SW480 (cell line): ENCODE measurements at places on chromosomes 3 and 15.

DNA sequence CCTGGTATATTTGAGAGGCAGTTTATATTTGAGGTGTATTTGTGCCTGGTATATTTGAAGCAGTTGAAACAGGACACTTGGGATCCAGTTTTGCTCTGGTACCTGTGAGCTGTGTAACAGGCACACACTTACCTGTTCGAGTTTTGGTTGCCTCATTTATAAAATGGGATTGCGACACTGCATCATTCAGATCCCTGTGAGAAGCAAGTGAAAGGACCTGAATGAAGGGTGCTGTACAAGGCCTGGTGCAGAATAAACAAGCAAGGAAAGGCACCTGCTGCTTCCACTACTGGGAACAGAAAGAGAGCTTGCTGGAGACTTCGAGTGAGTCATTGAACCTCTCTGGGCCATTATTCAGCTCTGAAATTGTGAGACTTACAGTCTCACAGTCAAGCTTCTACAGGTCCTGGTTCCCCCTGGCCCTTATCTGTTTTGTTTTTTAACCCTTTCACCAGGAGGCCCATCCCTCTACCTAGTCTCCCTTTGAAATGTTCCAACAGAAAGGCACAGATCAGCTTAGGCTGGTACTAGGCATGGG, 11.5 kb downstream of the FETUB start:
- DNase-seq, result no peak

DNA sequence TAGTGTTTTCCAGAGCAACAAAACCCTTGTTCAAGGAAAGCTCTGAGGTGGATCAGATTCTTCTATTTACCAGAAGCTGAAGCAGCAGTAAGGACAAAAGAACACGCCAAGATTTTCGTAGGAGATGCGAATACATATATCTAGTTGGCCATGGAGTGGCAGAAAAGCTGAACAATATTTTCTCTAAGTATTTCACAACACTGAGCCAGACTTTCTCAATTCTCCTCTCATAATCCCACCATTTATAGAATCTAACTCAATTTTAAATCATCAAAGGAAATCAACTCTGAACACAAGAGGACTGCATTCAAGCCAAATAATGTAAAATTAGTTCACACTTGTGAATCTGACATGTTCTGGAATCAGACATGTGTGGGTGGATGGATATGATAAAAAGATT, 775.0 kb downstream of the ROBO1 start:
- no peak for DNase-seq

DNA sequence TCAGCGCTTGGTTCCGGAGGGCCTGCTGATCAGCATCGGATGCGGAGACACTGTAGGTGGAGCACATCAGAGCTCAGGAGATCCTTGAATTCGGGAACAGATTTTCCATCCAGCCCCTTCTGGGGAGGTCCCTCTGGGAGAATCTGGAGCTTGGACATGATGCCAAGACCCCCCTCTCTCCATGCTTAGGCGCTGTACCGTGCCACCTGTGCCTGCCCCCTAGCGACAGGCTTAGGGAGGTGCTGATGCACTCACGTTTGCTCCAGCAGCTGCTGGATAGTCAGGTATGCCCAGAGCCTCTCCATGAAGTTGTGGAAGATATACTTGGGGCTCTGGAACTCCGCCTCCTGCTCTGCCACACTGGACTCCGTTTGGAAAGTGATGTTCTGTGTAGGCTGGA, 9.7 kb downstream of the ITIH4 start:
- peak; percentile 15 for DNase-seq

GRCh38 chr3:86774082-86774691, 216.8 kb downstream of the VGLL3 start:
- peak; percentile 33 for DNase-seq

- DNase-seq, result no peak
Observed at GRCh38 chr15:49148298-49148697, 7.1 kb downstream of the COPS2 start.

DNA sequence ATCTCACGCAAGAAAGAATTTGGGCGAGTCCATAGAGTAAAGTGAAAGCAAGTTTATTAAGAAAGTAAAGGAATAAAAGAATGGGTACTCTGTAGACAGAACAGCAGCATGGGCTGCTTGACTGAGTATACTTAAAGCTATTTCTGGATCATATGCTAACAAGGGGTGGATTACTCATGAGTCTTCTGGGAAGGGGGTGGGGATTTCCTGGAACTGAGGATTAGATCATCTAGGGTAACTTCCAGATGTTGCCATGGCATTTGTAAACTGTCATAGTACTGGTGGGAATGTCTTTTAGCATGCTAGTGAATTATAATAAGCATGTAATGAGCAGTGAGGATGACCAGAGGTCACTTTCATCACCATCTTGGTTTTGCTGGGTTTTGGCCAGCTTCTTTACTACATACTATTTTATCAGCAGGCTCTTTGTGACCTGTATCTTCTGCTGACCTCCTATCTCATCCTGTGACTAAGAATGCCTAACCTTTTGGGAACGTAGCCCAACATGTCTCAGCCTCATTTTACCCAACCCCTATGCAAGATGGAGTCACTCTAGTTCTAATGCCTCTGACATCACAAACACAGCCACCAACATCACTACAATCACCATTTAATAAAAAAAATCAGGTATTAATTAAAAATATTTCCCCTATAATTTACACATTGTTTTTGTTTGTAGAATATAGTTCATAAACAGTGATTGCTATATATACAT, 890.7 kb upstream of the EPHA6 start:
- no peak for DNase-seq

DNA sequence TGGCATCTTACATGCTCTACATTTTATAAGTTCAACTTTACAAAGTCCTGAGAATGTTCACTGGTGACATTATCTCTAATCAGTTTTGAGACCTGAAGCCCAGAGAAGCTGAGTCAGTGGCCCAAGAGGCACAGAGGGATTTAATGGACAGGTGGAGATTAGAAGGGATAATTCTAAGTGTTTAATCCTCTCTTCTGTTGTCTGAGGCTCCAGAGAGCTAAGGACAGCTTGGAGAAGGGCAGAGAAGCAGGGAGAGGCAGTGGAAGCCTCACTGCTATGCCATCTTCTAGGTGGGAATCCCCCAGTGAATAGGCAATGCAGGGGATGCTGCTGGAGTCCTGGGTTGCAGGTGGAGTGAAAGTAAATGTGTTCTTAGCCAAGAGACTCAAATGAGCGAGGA, 369.4 kb upstream of the SLCO3A1 start:
- DNase-seq, result no peak

- DNase-seq, result no peak
Observed at GRCh38 chr3:151228666-151229040, 25.6 kb upstream of the GPR171 start.

- DNase-seq, result no peak
Observed at GRCh38 chr3:9101286-9101685, 138.0 kb upstream of the RAD18 start.

DNA sequence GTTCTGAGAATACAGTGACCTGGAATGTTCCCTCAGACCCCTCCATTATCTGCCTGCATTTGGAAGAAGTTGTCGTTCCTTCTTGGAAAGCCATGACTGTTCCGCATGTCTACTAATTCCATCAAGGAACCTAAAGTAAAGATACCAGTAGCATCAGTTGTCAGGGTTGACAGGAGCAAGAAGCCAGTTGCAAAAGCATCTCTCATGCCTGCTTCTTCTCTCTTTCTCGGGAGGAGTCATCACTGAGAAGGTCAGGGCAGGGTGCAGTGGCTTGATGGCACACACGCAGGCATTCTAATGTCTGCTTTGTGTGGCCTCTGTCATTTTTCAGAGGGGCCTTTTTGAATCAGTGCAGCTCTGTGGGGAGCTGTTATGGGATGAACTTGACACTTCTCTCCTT, 276.6 kb upstream of the TPM1 start:
- DNase-seq, result no peak

DNA sequence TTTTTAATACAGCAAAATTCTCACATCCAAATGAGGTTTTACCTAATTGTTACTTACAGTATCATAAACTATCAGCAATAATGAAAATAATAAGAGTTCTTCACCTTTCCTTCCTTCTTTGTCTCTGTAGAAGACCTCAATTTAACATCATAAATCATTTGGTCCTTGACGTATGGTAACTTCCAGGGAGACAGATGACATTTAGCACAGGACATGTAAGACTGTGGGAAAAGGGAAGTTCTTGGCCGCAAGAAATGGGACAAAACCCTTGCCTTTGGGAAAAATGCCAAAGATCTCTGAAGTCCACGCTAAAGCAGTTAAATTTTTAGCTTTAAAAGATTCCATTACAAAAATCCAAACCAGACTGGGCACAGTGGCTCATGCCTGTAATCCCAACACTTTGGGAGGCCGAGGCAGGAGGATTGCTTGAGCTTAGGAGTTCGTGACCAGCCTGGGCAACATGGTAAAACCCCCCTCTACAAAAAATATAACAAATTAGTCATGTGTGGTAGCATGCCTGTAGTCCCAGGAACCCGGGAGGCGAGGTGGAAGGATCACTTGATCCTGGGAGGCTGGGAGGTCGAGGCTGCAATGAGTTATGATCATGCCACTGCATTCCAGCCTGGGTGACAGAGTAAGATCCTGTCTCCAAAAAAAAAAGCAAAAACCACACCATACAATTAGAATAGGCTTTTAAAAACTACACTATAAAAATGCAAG, 8.8 kb downstream of the PTPN9 start:
- DNase-seq, result no peak

- DNase-seq, result peak; percentile 62
Observed at GRCh38 chr3:13801361-13802204, 78.3 kb downstream of the WNT7A start.

DNA sequence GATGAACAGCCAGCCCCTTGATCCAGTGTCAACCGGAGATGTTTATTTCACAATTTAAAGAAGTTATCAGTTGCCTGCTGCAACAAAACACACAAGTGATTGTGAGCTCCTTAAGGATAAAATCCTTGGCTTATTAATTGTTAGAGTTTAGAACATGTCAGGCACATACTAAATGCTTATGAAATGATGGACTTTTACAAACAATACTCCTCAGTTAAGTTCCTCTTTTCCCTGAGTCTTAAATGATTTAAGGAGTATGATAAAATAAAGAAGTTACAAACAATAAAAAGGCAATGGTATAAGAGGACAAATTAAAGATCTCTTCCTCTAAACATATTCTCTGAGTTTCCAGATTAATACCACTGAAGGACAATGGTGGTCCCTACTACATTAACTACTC, 5.7 kb downstream of the GHSR start:
- no peak for DNase-seq

- no peak for DNase-seq
Observed at GRCh38 chr15:53833134-53833624, 73.7 kb upstream of the WDR72 start.

DNA sequence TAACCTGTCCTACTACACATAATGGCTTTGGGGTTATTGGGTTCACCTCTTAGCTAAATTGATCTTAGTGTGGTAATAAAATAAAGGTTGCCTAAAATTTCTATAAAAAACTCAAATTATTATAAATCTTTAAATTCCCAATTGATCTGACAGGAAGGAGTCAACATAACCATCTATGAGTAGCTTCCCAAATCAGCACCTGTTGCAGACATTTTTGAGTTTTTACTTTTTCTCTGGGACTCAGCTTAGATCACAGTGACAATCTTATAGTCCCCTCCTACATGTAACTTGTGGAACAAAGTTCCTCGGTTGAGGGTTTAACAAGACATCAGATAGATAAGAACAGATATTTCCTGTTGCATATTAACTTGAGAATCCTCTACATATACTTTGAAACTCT, 601.0 kb downstream of the TUSC7 start:
- no peak for DNase-seq

- peak; percentile 69 for DNase-seq
Observed at GRCh38 chr15:92161039-92161670, 232.5 kb upstream of the ST8SIA2 start.

- DNase-seq, result no peak
Observed at GRCh38 chr3:151560738-151561137, 99.9 kb upstream of the IGSF10 start.

DNA sequence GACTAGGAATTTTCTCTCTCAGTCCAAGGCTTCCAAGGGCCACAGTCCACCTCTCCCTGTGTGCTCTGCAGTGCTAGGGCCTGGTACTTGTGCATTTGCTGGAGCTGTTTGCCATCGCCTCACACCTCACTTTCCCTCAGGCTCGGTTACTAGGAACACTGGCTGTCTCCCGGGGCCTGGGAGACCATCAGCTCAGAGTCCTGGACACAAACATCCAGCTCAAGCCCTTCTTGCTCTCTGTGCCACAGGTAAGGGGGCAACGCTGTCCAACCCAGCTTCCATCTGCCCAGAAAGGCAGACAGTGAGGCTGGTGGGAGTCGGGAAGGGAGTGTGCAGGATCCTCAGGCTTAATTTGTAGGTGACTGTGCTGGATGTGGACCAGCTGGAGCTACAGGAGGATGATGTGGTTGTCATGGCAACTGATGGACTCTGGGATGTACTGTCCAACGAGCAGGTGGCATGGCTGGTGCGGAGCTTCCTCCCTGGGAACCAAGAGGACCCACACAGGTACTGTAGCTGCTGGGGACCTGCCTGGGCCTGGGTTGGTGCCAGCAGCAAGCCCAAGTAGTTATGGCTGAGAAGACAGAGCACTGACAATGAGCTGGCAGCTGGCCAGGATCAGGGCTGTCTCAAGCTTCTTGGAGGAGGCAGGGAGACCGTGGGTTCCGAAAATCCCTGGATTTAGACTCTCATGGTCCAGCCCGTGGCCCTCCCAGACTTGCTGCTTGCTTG, 3.4 kb downstream of the PPM1M start:
- no peak for DNase-seq

- DNase-seq, result no peak
Observed at GRCh38 chr15:84764989-84765388, 16.6 kb downstream of the ZNF592 start.

GRCh38 chr3:105758451-105758850, 110.4 kb downstream of the CBLB start:
- DNase-seq, result no peak

GRCh38 chr15:77702211-77702957, 69.7 kb upstream of the LINGO1 start:
- DNase-seq, result peak; percentile 67

DNA sequence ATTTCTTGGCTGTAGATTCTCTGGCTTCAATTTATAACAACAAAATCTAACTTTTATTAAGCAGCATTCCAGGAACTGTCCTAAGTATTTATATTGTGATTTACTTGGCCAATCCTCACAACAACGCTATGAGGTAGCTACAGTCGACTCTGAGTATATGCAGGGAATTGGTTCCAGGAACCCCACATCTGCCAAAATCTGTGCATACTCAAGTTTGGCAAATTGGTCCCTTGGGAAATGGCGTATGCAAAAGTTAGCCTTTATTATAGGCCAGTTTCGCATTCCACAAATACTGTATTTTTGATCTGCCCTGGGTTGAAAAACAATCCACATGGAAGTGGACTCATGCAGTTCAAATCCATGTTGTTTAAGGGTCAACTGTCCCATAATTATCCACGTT, 53.9 kb downstream of the RAP2B start:
- DNase-seq, result no peak

- DNase-seq, result peak; percentile 79
Observed at GRCh38 chr3:161854232-161854771, 357.7 kb downstream of the OTOL1 start.
